SJSA1 (cell line): ENCODE measurements at places on chromosomes 2 and 18. TPM values are rescaled to one million over a fixed set of nuclear protein-coding genes. Genes with fewer than 3 reads are reported as not detected.

DNA sequence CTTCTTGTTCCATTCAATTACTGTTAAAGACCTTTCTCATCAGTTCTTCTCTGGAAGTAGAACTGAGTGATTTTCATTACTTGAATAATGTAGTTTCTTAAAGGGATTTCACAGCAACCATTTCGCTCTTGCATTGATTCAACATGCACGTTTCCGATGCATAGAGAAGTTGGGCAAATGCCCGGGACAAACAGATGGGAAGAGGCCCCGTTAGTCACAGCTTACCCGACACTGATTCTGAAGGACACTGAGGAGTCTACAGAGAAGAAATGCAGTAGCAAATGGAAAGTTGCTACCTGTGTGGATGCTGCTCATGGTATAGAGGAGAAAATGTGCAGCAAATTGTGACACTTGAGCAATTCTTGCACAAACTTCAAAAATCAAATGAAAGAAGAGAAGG lies 32.3 kb upstream of the GCG start:
- no peak for DNase-seq

Gene DPP10
- not detected in 2 replicates for total RNA-seq

DNA sequence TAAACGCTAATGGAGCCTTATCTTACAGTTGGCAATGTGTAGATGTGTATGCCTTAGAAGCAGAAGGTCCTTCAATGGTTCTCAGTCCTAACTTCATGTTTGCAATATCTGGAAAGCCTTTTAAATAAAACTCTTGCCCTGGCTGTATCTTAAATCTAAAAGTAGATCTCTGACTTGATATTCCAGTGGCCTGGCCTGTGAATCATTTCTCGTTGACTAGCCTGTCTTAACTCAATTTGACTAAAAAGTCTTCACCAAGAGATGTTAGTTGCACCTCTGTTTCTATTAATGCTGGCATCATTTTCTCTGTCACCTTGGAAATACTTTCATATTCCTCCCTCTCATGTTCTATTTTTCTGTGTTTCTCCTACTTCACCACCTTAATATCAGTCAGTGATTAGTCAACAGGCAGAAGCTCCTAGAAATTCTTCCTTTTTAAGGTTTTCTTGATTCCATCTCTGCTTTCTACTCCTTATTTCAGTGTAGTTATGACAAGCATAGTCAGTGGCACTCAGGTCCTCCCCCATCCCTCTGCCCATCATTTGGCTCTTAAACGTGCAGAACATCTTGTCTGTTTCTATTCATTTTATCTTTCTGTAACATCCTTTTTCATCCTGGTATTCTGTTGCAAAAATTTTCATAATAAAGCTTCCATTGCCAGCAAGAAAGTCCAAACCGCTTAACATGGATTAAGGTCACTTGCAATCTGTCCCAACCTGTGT lies 4.3 kb downstream of the ITGAV start:
- no peak for DNase-seq

DNA sequence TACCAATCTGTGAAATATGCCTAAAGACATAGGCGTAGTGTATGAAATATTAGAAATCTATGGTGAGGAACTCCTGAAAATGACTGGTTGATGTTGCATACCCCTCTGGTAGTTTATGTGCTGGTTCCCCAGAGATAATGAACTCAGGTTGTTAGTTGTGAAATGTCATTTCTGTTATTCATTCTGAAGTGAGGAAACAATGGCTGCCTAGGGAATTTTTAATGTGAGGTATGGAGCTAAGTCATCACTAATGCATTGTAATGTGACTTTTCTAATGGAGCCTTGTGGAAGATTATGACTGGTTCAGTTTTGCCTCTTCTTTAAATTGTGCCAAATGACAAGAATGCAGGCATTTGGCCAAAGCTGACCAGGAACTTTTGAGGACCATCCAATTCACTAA lies 61.6 kb upstream of the RAB27B start:
- no peak for DNase-seq

Gene DQX1
- total RNA-seq = not detected in 2 replicates

GRCh38 chr2:98149333-98149697 lies 62.3 kb downstream of the VWA3B start:
- no peak for DNase-seq

- no peak for DNase-seq
Observed at GRCh38 chr2:20422402-20423271, 24.2 kb upstream of the RHOB start.

DNA sequence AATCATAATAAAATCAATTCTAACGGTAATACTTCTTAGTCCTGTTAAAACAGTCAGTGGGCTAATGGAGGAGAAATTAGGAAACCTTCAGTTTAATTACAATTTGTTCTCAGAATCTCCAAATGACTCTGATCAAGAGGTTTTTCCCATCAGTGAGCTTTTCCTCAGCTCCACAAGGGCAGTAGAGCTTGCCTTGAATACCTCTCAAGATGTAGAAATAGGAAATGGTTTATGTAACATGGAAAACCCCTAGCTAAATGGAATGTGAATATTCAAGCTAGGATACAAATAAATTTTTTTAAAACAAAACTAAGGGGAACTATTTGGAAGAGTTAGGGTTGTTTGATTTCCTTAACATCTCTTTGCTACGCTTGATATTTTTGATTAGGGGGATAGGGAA lies 87.5 kb downstream of the PLEKHM3 start:
- DNase-seq = no peak

Gene SLC8A1
- total RNA-seq = 17.6 and 20.1 TPM in 2 replicates

DNA sequence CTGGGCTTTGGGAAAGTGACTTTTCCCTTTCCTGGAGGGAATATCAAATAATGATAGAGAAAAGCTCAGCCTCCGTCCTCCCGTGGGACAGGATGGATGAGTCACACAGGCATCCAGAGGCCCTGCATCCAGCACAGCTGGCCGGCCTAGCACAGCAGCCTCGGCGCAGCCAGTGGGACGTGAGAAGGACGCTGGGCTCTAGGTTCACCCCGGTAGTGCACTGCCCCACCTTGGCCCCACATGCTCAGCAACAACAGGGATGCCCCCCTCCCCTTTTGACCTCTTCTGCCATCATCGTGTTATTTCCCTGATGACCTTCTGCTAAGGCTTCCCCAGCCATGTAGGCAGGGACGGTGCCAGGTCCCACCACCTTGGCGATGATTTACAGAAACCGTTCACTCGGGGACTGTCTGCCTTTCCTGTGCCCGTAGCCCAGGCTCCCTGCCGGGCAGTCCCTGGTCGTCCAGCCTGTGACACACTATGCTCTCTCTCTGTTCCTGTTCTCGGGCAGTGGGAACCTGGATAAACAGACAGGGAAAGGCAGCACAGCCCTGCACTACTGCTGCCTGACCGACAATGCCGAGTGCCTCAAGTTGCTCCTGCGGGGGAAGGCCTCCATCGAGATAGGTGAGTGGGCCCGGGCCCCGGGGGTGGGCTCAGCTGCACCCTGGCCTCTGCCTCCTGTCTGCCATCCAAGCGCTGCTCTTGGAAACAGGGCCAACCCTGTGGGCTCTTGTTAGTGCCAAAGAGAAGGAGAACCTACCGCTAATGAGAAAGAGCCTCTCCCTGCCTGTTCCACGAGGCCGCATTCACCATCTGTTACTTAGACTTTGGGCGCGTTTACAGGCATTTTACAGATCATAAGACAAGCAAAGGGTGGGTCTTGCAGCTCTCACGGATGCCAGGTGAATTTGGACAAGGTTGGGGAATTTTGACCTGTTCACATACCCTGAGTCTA lies 44.6 kb downstream of the ITGB1BP1 start:
- peak; percentile 54 for DNase-seq

Gene MCM6
- 26.6 and 34.9 TPM in 2 replicates for total RNA-seq

DNA sequence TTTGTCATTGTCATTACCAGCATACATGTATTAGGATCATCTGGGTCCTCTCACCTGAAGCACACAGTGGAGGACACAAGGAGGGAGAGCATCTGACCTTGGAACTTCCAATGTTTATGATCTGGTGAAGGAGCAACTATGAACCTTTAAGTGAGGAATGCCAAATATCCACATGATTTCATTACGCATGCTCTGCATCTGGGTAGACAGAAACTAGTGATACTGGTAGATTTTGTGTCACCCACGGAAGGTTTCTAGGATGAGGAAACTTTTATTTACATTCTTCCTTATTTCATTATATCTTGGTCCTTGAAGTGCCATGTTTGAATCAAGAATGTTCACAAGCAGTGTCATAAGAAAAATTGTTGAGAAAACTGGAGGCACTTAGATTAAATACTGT lies 32.1 kb downstream of the SPC25 start:
- DNase-seq = no peak

GRCh38 chr18:50186385-50186784 lies 8.6 kb downstream of the MYO5B start:
- no peak for DNase-seq

Gene VAMP5
- total RNA-seq = 37.0 and 47.5 TPM in 2 replicates

DNA sequence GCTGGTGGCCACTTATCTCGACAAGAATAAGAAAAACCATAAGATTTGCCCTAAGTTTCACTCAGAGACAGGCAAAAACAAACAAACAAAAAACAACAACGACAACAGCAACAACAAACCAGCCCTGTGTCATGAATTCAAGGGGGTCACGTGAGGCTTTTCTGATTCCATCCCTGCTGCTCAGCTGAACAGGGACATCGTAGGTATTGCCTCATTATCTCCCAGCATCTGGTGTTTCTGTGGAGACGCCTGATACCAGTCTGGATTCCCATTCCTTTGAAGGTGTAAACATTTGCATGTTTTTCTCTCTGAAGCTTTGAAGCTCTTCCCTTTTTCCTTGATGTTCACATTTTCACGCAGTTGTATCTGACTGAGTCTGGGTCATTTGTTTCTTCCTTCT lies 117.4 kb downstream of the KCNF1 start:
- DNase-seq = no peak

Gene PROM2
- total RNA-seq = 9.2 TPM in 1 of 2 replicates, not detected in the other

Gene CYP1B1
- 5.6 and 9.8 TPM in 2 replicates for total RNA-seq

- no peak for DNase-seq
Observed at GRCh38 chr2:238032755-238033337, 28.0 kb upstream of the SCLY start.

Gene GREB1
- not detected in 2 replicates for total RNA-seq

GRCh38 chr2:98093611-98094010 lies 6.6 kb downstream of the VWA3B start:
- DNase-seq = no peak

DNA sequence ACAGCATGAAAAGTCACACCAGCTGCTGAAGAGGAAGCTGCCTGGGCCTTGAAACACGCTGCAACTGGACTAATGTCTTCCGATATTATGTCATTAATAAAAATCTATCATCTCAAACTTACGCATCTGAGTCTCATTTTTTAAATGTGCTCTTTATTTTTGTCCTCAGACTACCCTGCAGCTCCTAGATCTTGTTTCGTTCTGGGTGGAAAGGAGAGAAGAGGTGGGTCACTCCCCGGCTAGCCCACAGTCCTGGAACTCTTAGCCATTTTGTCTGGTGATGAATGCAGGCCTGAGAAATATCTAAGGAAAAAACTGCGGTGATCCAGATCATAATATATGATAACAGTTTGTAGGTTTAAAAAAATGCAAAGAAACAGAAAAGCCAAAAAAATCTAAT lies 73.3 kb downstream of the TXNL1 start:
- DNase-seq = no peak

DNA sequence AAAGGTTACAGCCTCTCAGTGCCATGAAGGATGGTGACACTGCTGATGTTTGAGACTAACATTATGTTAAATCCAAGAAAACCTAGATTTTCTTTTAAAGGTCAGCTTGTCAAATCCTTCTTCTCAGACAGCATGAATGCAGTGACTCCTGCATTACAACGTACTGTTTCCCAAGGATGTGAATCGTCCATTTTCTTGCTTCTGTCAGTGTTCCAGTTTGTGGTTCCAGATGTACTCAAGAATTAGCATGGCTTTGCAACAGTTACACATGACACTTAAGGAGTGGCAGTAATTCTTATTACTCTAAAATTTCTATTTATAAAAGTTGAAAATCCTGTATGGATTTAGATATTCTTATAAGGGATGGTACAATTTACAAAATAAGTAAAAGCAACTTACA lies 1.5 kb upstream of the TTC39C start:
- DNase-seq = no peak
